SJSA1 (cell line): ENCODE measurements at places on chromosomes 3 and 15. TPM values are rescaled to one million over a fixed set of nuclear protein-coding genes. Genes with fewer than 3 reads are reported as not detected.

DNA sequence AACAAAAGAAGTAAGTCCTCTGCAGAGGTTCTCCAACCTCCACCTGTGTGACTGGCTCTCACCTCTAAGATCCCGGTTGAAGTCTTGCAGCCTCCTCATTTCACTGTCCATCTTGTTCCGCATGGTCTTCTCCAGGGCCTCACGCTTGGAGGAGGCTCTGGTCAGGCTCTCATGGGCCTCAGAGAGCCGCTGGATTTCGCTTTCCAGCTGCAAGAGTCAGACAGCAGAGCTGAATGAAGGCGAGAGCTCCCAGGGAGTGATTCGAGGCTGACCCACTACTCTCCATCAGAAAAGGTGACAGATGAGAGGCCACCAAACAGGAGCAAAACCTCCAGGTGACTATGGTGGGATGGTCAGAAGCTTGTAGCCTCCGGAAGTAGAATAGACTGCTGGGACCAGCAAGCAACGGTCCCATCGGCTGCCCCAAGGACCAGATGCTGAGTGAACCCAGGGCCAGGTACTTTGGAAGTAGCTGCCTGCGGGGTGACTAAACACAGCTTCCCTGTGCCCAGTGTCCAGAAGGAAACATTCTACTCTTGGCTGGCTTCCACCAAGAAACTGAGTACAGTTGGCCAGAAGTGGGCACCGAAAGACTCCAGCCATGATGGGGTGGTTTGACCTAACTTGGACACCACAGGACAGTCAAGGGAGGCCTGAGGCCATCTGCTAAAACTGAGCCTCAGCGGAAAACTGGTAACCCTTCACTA lies 7.9 kb downstream of the AMOTL2 start:
- H3K27me3 ChIP-seq: no peaks in the 10 kb centered on the region
- H3K4me1 ChIP-seq: peaks cover 100% of the 10 kb centered on the region
- no peak overlapping the region for H3K27ac ChIP-seq
- H3K4me3 ChIP-seq: no peak overlapping the region

DNA sequence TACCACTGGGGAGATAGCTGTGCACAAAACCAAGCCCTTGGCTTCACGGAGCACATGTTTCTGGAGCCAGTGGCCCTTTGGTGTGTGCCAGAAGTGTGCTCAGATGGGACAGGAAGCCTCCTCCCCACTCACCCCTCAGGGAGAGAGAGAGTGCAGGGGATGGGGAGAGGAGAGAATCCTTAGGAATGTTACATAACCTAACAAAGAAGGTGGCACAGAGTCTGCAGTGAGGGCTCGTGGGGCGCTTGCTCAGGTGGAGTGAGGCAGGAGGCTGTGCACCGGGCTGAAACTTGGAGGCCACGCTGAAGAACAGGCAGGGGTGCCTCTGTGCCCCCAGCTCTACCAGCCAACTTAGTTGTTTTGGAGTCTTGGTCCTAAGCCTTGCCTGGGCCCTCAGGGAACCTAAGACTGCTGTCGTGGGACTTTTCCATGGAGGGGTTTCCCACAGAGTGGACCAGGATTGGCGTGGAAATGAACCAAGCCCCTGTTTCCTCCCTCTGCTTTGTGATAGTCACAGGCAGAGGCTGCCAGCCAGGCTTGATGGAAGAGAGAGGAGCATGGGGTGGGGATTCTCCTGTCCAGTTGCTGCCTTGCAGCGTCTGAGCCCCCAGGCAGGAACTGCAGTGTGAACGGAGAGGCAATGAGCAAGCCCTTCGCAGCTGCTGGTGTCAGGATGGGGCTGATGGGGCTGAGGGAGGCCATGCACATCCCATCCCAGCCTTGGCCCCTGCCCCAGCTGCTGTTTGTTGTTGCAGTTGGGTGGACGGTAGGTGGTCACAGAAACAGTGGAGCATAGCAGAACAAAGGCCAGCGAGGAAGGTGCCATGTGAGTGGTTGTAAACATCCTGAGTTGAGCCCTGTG lies 32.7 kb downstream of the PDIA5 start:
- no peak for DNase-seq
- no peak overlapping the region for H3K4me3 ChIP-seq

DCLK3 gene
- total RNA-seq: not detected in 2 replicates

DNA sequence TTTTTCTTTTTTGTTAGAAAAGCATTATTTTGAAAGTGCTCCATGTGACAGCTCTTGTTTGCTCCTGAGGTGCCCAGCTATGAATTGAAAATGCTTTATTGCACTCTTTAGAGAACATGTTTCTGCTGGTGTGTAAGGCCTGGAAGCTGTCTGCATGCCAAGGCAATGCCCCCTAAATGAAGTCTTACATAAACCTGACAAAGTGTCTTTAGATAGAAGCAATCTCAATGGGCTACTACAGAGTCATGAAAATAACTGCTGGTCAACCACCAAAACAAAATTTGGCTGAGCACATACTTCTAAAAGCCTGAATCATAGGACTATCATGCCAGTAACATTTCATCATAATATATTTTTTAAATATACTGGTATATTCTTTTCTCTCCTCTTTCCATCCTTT lies 178.7 kb downstream of the THRB start:
- peaks cover 4% of the 10 kb centered on the region; the same call in 1 of the 2 replicates for H3K4me1 ChIP-seq
- no peaks in the 10 kb centered on the region for H3K36me3 ChIP-seq
- H3K4me3 ChIP-seq: no peak overlapping the region
- no peak overlapping the region for H3K27ac ChIP-seq
- DNase-seq: no peak

- H3K27me3 ChIP-seq: peaks cover 32% of the 10 kb centered on the region
- H3K36me3 ChIP-seq: no peaks in the 10 kb centered on the region
- H3K4me3 ChIP-seq: no peak within 1 kb of the TSS
- no peak for DNase-seq
- no peak within 1 kb of the TSS for H3K27ac ChIP-seq
- H3K4me1 ChIP-seq: no peaks in the 10 kb centered on the region
Observed at GRCh38 chr3:184275961-184276910, at the start of gene ECE2. ECE2 (plus strand) TSS chr3:184276022; CDS start chr3:184276154, 132 bp downstream.

CELF6 gene
- total RNA-seq: 0.08 TPM in 1 of 2 replicates, not detected in the other

DNA sequence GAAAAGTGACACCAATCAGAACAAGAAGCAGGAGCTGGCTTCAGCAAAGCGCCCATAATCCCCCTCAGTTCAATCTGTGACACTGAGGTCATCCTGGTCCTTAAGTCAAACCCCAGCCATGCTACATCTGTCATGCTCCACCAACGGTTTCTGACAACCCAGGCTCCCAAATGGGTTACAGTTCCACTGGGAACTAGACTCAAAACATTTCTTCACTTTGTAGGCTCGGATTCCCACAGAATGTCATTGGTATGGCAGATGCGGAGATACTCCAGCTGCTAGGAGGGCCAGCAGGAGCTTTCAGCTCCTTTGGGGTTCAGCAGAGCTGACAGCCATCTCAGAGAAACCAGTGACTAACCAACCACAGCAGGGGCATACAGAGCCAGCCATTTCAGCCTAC lies 48.9 kb downstream of the SUMF1 start:
- no peak for DNase-seq
- H3K27ac ChIP-seq: no peak overlapping the region

MST1R gene
- total RNA-seq: not detected in 2 replicates

DNA sequence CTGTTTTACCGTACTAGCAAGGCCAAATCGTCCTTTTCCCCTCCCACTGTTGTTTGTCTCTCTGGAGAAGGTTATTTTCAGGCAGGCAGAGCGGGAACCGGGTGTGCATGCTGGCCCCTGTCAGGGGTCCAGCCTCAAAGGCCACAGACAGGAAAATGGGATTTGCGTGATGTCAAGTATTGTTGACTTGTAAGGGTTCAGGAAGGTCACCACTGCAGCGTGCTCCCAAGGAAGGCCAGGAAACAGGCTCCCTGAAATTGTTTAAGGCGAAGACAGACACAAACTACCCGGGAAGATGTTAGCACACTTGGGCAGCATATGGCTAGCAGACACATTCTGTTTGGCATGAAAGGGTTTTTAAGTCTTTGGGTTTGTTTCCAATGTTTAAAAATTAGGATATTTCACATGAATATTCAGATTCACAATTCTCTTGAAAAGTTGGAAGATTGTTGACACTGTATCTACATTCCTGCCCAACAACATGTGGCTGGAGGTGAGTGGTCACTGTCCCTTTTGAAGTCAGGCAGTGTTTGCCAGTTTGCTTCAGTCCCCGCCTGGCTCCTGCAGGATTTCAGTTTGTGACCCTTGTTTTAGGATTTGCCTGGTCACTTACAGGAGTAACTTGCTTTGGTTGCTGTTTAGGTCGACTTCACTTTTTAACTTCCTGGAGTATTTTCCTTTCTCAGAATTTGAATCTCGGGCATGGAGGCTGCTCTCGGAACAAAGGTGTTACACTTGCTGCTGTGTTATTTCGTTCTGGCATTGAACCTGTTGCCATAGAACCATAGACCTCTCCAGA lies 90.4 kb downstream of the BDH1 start:
- no peak for DNase-seq
- H3K36me3 ChIP-seq: no peaks in the 10 kb centered on the region
- peak overlapping the region; percentile 15; the same call in 1 of the 2 replicates for H3K27ac ChIP-seq
- no peaks in the 10 kb centered on the region for H3K27me3 ChIP-seq
- H3K4me3 ChIP-seq: no peak overlapping the region

DNA sequence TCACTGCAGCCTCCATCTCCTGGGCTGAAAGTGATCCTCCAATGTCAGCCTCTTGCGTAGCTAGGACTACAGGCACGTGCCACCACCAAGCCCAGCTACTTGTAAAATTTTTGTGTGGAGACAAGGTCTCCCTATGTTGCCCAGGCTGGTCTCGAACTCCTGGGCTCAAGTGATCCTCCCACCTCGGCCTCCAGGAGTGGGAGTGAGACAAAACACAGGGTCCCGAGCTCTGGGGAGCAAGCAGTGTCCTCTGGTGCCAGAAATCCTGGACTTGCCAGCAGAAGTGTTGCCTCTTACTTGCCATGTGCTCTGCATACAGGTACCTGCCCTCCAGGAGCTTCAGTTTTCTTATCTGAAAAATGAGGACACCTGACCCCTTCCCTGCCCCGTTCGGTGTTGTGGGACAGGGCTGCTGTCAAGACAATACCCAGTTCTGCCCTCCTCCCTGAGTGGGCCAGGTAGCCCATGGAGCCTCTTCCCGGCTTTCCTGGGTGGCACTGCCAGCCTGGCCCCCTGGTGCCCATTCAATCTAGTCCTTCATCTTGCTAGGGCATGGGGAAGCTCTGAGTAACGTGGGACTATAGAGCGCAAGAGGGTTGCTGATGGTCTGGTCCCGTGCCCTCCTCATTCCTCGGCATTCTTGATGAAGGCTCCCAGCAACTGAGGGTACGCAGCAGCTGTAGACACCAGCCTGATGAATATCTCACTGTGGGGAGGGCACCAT lies 164.6 kb downstream of the GOLGA6L4 start:
- no peaks in the 10 kb centered on the region for H3K36me3 ChIP-seq
- H3K4me3 ChIP-seq: no peak overlapping the region
- no peaks in the 10 kb centered on the region for H3K27me3 ChIP-seq
- peak; percentile 22 for DNase-seq
- H3K4me1 ChIP-seq: no peaks in the 10 kb centered on the region
